ENCODE measurements at places on chromosomes 3 and 15.

DNA sequence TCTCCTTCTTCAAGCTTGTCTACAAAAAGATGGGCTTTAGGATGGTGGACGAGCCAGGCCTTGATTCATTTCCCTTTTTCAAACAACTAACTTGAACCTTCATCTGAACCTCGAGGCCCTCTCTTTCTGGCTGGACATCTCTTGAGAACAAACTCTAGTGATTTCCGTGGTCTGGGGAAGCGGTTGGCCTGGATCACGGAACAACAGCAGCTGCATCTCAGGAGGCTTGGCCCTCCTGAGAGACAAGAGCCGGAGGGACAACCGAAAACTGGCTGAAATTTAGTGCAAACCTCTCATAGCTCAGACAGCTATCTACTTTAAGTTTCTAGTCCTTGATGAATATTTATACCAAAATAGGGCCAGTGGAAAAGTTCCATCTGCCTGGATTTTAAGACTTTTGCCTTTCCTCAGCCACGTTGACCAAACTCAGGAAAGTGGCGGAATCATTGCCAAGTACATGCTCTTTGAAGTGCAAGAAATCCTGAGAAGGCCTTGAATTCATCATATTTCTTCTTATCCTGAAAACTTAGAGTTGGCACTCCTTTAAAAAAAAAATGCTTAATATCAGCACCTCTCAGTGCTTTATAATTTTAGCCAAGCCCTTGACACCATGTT is 14.5 kb downstream of the LMCD1 start:
- DNase-seq = no peak

DNA sequence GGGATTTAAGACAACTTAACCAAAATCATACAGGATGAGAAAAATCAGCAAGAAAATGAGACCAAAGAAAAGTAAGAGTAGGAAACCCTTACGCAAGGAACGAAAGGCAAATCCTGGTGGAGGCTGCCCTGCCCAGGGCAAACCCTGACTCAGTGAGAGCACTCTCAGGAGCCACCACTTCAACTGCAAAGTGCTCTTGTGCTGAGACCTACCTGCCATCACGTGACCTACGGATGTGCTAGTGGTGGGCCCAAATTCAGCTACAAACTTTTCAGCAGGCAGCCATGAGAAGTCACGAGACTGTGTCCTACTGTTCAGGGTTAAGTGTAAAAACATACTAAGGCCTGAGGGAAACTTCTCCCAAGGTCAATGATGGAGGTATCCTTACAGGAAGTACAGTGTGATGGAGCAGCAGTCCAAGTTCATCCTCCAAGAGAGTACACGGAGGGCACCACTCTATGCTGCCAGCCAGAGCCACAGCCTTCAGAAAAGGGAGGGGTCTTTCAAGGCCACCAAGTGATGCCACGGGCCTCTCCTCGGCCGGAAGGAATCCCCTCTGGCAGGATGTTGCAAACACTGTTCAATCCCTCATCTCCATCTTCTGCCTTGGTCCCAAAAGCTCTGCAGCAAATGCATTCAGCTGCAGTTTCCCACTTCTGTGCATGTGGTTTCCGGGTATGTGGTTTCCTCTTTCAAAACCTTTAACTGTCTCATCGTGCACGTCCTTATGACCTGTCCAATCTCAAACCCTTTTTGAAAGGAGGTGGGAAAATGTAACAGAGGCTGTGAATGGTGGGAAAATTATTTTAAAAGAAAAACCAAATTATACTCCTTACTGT is 9.5 kb downstream of the CHSY1 start:
- no peak for DNase-seq

GRCh38 chr15:57305009-57305408 is 71.3 kb upstream of the CGNL1 start:
- no peak for DNase-seq

GRCh38 chr3:129650256-129650872 is 43.9 kb upstream of the PLXND1 start:
- peak; percentile 76 for DNase-seq

DNA sequence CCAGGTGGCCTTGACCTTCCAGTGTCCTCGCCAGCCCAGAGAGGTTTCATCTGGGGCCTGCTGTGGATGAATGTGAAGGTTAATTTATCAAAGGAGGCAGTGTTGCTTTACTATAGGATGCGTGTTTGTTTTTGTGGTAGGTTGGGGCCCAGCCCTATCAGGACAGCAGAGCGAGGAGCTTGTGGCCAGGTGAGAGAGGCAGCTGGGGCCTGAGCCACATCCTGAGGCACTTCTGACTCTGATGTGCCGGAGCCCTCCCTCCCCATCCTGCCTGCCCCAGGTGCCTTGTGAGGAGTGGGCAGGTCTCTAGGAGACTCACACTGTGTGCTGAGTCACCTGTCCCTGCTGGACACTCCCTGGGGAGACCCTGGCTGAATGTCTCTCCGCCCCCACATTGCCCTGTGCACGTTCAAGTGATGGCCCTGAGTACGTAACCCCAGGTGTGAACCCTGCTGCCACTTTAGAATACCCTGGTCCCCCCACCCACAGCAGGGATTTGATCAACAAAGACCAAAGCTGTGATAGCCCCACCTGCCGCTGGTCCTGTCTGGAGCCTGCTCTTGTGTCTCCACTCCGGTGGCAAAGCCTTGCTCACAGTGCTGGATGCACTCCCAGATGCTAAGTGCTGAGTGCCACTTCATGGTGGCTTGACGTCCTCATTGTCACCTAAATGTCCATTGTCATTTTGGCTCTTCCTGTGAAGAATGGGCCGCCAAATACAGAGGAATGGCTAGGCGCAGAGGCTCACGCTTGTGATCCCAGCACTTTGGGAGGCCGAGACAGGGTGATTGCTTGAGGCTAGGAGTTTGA is 16.0 kb downstream of the FBLN2 start:
- DNase-seq = no peak

GRCh38 chr3:47979070-47979469 is 37.1 kb downstream of the MAP4 start:
- no peak for DNase-seq

DNA sequence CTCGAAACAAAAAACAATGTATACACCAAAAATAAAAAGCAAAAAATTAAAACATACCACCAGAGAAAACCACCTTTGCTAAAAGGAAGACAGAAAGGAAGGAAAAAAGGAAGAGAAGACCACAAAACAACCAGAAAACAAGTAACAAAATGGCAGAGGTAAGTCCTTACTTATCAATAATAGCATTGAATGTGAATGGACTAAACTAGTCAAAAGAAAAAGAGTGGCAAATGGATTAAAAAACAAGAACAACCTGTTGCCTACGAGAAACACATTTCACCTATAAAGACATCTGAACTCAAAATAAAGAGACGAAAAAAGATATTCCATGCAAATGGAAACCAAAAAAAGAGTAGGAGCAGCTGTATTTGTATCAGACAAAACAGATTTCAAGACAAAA is 22.2 kb downstream of the PDCD10 start:
- DNase-seq = no peak

DNA sequence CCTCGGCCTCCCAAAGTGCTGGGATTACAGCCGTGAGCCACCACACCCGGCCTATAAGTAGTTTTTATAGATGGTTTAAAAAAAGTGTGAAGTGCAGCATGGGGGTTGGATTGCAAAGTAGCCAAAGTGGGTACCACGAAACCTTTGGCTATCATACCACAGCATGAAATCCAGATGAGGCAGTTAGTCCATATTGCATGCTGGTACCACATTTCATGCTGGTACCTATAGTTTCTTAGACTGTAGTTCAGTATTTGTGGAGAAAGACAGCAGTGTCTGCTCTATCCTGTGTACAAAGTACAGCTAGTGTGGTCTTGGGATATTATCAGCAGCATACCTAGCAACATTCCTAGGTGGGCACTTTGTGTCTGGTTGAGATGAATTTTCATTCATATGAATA is 11.8 kb downstream of the ZNF609 start:
- DNase-seq = no peak

GRCh38 chr3:72187131-72187530 is 402.2 kb upstream of the PROK2 start:
- no peak for DNase-seq

GRCh38 chr3:16545413-16546185 is 32.1 kb upstream of the RFTN1 start:
- DNase-seq = no peak

- DNase-seq = peak; percentile 90
Measured at GRCh38 chr15:48975472-48976419, 12.0 kb upstream of the SHC4 start.

Measured in right forelimb (tissue), 1 donor.